ENCODE measurements at places on chromosomes 12 and 14.

DNA sequence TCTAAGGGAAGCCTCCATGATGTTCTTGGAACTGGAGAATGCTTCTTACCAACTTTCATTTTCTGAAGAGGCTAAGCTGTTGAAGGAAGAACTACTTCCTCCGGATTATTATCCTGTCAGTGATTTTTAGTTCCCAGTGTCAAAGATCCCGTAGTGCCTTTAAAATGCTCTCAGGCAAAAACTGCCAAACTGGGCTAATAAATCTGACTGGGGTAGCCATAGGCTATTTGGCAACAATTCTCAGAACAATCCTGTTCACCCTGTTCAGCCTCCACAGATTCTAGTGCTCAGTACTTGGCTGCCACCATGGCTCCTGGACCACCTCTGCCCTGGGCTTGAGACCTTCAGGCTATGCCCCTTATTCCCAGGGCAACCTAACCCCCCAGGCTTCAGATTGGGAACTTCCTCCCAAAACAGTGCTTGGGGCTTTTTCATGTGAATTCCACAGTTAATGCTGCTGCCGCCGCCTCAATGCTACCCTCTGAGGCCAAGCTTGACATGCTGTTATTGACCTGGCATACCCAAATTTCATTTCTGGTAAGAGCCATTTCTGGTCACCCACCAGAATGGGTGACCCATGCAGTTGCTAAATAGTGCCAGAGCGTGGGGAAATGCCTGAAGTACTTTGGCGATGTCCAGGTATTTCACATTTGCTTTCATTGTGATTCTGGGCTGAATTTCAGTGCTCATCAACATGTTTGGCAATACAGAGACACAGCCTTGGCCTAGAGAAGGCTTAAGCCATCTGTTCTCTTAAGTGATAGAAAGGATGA lies 110.0 kb upstream of the ARHGAP5 start:
- DNase-seq, result no peak

GRCh38 chr14:34177466-34177865 lies 226.6 kb upstream of the EGLN3 start:
- no peak for DNase-seq

DNA sequence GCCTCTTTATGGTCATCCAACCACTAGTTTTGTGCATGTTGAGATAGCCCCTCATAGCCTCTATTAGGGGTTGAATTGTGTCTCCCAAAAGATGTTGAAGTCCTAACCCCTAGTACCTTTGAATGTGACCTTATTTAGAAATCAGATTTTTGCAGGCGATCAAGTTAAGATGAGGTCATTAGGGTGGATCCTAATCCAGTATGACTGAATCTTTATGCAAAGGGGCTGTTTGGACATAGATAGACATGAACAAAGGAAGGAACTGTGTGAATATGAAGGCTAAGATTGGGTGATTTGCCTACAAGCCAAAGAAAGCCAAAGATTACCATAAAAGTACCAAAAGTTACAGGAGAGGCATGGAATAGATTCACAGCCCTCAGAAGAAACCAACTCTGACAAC lies 209.6 kb downstream of the NUAK1 start:
- no peak for DNase-seq

- no peak for DNase-seq
Measured at GRCh38 chr12:112022241-112023016, 9.2 kb downstream of the ERP29 start.

DNA sequence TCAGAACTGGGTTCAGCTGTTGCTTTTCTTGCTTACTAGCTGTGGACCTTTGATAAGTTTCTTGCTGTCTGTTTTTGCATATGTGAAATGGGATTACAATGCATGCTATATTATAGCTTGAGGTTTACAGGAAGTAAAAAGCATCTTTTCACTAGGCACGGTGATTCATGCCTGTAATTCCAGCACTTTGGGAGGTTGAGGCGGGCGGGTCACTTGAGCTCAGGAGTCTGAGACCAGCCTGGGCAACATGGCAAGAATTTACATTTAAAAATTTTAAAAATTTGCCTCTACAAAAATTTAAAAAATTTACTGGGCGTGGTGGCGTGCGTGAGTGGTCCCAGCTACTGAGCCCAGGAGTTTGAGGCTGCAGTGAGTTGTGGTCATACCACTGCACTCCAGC lies 42.0 kb downstream of the CALM1 start:
- no peak for DNase-seq

GRCh38 chr14:68082698-68083291 lies 263.2 kb downstream of the RAD51B start:
- DNase-seq, result no peak

DNA sequence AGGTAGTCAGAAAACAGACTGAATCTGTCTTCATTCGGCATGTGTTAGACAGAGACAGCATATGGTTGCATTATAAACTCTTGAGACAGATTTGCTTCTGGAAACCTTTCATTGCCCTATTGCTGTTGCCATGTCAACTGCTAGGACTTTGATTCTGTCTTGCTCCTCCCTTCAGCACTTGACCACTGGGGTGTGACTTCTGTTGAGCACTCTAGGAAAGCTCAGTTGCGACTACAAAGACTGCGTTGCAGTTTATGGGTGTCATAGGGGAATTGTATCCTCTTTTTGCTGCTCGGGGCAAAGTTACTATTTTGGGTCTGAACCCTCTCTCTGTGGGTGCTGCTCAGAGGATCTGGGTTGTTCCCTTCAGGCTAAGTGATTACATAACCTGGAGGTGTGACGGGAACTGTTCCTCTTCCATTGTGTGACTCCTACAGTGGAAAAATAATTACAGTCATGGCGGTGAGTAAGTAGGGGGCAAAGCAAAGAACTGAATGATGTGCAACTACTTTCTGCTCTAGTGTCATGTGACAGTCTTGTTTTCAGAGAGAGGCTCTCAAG lies 44.3 kb upstream of the TRIM9 start:
- no peak for DNase-seq

- DNase-seq, result no peak
Measured at GRCh38 chr12:107564946-107565345, 120.7 kb upstream of the PWP1 start.

- DNase-seq, result no peak
Measured at GRCh38 chr12:113136128-113136989, 798 bp upstream of the RASAL1 start.

DNA sequence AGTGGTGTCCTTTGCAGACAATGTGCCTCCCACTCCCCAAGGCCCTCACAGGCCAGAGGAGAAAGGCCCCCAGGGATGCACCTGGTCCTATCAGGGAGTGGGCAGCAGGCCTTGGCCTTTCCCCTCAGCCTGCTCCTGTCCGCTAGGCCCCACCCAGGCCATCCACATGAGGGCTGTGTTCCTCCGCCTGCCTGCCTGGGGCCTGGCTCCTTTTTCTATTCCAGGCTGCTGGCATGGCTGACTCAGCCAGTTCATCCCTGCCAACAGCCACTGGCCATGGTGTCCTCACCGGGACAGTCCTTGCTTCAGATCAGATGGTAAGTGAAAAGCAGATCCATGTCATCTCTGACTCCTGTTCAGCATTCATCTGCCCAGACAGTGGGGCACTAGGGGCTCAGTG lies 13.4 kb downstream of the ISM2 start:
- no peak for DNase-seq

DNA sequence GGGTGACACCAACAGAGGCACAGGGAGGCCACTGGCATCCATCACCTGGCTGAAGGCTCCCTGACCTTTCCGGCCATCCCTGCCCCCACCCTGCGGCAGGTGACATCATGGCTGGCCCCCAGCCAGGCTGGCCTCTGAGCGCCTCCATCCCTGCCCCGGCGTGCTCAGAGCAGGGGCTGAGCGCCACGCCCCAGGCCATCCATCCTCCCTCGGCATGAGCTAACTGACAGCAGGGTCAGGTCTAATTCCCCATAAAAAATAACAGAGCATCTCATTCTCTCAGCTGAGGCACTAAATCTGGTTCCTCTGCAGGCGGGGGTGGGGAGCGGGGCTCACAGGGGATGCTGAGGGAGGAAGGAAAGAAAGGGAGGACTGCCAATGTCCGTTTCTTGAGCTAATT lies 50.7 kb downstream of the PRIMA1 start:
- no peak for DNase-seq

- DNase-seq, result no peak
Measured at GRCh38 chr12:118345355-118345754, 27.4 kb downstream of the TAOK3 start.

Data from ascending aorta (tissue), 2 donors.